ENCODE measurements at places on chromosomes 11 and 22. TPM values are rescaled to one million over a fixed set of nuclear protein-coding genes. Genes with fewer than 3 reads are reported as not detected.

Gene CTSW
- total RNA-seq = not detected

Gene SNX32
- 14.7 TPM for total RNA-seq

Gene FGF4
- total RNA-seq = 0.37 TPM

Gene LMNTD2
- 2.3 TPM for total RNA-seq

Gene NPAS4
- total RNA-seq = 0.78 TPM

Gene DEFB131B
- total RNA-seq = not detected

- H3K4me3 ChIP-seq = no peak overlapping the region
- H3K27me3 ChIP-seq = peaks cover 4% of the 10 kb centered on the region
- no peak for DNase-seq
- H3K4me1 ChIP-seq = peaks cover 4% of the 10 kb centered on the region
- peaks cover 17% of the 10 kb centered on the region for H3K36me3 ChIP-seq
These were observed 12.1 kb downstream of the PLAAT5 start for GRCh38 chr11:63478896-63479295.

DNA sequence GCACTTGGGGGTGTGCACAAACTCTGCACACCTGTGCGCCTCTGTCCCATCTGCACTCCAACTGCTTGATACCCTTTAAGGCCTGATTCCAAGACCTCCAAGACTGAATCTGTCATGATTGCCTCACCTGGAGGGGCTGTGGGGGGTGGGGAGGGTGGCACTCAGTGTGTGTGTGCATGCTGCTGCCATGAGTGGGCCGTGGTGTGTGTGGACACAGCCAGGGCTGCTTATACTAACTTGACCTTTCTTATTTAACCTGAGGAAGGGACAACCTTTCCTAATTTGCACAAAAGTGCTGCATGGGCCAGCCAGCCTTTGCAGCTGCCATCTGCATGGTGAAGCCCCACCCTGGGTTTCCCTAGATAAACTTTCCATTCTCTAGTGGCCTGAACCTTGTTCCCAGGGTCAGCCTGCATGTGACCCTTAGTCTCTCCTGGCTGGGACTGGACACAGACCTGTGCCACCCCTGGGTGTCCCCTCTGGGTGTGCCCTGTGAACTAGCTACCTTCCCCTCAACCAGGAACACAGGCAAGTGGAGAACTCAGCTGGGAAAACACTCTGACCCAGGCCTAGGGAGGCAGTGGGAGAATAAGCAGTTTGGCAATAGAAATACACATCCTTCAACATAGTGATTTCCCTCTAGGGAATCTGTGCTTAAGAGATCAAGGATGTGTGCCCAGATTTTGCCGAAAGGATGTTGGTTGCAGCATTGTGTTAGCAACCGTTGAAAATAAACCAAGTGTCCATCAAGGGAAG, 45.4 kb upstream of the DKK3 start:
- no peaks in the 10 kb centered on the region for H3K27me3 ChIP-seq
- H3K36me3 ChIP-seq = no peaks in the 10 kb centered on the region
- DNase-seq = no peak

GRCh38 chr22:43128928-43129424, 14.2 kb downstream of the MCAT start:
- no peak for DNase-seq
- H3K4me1 ChIP-seq = peaks cover 4% of the 10 kb centered on the region
- peaks cover 9% of the 10 kb centered on the region for H3K27me3 ChIP-seq
- no peaks in the 10 kb centered on the region for H3K36me3 ChIP-seq
- H3K4me3 ChIP-seq = no peak overlapping the region

DNA sequence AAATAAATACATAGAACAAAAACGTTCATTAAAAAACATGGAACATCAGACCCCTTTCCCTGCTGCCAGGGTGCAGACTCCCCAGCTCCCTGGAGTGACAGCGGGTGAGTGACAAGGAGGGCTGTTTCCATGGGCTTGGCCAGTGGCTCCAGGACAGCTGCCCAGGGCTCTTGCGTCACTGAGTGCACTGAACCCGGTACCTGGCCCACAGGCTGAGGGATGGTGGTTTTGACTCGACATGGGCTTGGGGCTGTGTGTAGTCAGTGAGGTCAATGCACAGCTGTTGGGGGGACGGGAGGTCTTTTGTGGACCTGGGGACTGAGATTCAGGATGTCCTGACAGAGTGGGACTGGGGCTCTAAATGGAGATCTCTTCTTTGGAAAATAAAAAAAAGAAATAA, 142.1 kb upstream of the B3GAT1 start:
- DNase-seq = peak; percentile 2
- H3K27ac ChIP-seq = no peak overlapping the region
- H3K4me1 ChIP-seq = no peaks in the 10 kb centered on the region
- no peak overlapping the region for H3K4me3 ChIP-seq

DNA sequence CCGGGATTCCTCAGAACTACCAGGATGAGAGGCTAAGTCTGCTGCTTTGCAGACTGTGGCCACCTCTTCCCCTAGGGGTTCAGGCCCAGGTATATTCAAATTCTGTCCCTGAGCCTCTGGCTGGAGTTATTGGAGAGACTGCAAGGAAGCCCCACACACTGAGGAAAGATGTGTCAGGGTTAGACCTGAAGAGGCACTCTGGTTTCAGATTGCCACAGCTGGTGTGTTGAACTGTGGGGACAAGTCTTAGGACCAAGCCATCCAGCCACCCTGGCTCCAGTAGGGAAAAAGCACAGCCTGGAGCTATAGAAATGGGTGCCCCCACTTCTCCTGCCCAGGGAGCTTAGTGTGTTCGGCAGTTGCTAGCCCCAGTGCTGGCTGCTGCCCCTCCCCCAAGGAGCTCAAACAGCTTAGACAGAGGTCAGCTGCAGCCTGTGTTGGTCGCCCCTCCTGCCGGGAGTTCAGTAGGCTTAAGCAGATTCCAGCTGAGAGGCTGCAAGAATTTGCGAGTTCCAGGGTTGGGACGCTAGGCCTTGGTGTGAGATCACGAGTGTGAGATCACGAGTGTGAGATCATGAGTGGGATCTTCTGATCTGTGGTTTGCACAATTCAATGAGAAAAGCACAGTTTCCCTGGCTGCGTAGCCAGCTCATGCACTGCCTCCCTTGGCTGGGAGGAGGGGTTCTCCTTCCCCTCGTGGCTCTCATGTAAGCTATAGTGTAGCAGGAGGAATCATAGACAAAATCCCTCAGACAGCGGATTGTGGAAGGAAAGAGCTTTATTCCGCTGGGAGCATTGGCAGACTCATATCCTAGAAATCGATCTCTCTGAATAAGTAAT, 552.1 kb upstream of the CHORDC1 start:
- peak; percentile 27 for DNase-seq
- H3K4me3 ChIP-seq = no peak overlapping the region
- H3K27me3 ChIP-seq = peaks cover 2% of the 10 kb centered on the region
- H3K27ac ChIP-seq = peak overlapping the region; percentile 71
- peaks cover 4% of the 10 kb centered on the region for H3K4me1 ChIP-seq

- no peaks in the 10 kb centered on the region for H3K4me1 ChIP-seq
- no peaks in the 10 kb centered on the region for H3K36me3 ChIP-seq
- H3K27ac ChIP-seq = no peak overlapping the region
- DNase-seq = no peak
- peaks cover 20% of the 10 kb centered on the region for H3K27me3 ChIP-seq
These were observed 33.8 kb upstream of the MUC5AC start for GRCh38 chr11:1123970-1124369.

DNA sequence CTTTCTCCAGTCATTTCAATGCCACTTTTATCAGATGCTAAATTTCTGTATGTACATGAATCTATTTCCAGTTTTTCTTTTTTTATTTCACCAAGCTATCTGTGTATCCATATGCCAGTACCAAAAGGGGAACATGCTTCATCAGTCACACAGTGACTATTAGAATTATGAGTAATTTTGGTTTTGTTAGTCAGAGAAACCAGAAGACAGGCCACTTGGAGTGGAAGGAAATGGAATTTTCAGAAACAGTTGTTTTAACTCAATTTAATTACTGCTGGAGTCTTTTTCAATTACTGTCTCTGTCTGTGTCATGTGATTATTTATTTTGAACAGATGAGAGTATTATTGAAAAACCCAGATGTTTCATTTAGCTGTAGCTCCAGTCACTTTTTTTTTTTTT, 84.6 kb upstream of the ANO3 start:
- H3K27me3 ChIP-seq = no peaks in the 10 kb centered on the region
- no peak overlapping the region for H3K4me3 ChIP-seq
- no peaks in the 10 kb centered on the region for H3K4me1 ChIP-seq
- H3K27ac ChIP-seq = no peak overlapping the region

GRCh38 chr11:1384199-1384970, 5.3 kb upstream of the BRSK2 start:
- H3K4me1 ChIP-seq = peaks cover 4% of the 10 kb centered on the region
- no peaks in the 10 kb centered on the region for H3K36me3 ChIP-seq
- no peak overlapping the region for H3K27ac ChIP-seq

- H3K27ac ChIP-seq = peak overlapping the region; percentile 2
- H3K4me3 ChIP-seq = no peak overlapping the region
- H3K36me3 ChIP-seq = peaks cover 16% of the 10 kb centered on the region
- peaks cover 5% of the 10 kb centered on the region for H3K4me1 ChIP-seq
- peaks cover 4% of the 10 kb centered on the region for H3K27me3 ChIP-seq
- DNase-seq = no peak
These were observed 103.4 kb upstream of the NECTIN1 start for GRCh38 chr11:119832202-119832935.

DNA sequence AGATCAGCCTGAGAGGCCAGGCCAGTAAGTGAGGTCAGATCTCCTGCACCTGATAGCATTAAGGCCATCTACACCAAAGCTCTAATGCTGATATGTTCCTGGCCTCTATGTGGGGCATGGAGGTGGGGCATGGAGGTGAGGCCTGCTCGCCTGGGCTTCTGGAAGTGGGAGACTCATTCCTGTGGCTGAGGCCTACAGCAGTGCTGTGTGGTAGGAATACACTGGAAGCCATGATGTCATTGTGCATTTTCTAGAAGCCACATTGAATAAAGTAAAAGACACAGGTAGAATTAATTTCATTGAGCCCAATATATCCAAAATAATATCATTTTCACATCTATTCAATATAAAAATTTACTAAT, 2.7 kb downstream of the PNPLA3 start:
- no peak overlapping the region for H3K4me3 ChIP-seq
- no peaks in the 10 kb centered on the region for H3K36me3 ChIP-seq
- H3K27me3 ChIP-seq = peaks cover 2% of the 10 kb centered on the region
- no peak for DNase-seq
- H3K4me1 ChIP-seq = peaks cover 11% of the 10 kb centered on the region

DNA sequence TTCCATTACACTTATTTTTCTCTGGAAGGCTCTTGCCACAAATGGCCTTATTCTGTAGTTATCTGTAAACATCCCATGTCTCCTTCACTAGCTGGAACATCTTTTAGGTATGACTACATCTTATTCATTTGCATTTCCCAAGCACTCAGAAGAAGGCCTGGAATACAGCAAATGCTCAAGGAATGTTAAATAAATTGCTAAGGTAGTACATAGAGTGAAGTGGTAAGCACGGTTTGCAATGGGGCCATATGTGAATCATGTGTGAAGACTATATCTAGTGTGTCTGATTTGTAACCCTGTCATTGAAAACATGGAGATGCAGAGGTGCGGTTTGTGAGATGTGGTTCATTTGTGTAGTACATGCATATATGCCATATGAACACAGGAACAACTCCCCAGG, 33.5 kb downstream of the GDPD4 start:
- no peak overlapping the region for H3K27ac ChIP-seq
- H3K4me1 ChIP-seq = no peaks in the 10 kb centered on the region
- H3K4me3 ChIP-seq = no peak overlapping the region
- no peaks in the 10 kb centered on the region for H3K27me3 ChIP-seq

GRCh38 chr11:122181372-122181771, 65.4 kb upstream of the BLID start:
- no peaks in the 10 kb centered on the region for H3K4me1 ChIP-seq
- H3K27me3 ChIP-seq = no peaks in the 10 kb centered on the region
- H3K27ac ChIP-seq = no peak overlapping the region

GRCh38 chr11:119537306-119538253, 114.6 kb upstream of the THY1 start:
- DNase-seq = no peak
- H3K36me3 ChIP-seq = peaks cover 5% of the 10 kb centered on the region
- H3K4me1 ChIP-seq = no peaks in the 10 kb centered on the region

GRCh38 chr11:4551346-4551979, 6.5 kb downstream of the OR52M1 start:
- H3K4me3 ChIP-seq = no peak overlapping the region
- no peak overlapping the region for H3K27ac ChIP-seq
- no peak for DNase-seq
- peaks cover 2% of the 10 kb centered on the region for H3K4me1 ChIP-seq
- peaks cover 4% of the 10 kb centered on the region for H3K27me3 ChIP-seq

DNA sequence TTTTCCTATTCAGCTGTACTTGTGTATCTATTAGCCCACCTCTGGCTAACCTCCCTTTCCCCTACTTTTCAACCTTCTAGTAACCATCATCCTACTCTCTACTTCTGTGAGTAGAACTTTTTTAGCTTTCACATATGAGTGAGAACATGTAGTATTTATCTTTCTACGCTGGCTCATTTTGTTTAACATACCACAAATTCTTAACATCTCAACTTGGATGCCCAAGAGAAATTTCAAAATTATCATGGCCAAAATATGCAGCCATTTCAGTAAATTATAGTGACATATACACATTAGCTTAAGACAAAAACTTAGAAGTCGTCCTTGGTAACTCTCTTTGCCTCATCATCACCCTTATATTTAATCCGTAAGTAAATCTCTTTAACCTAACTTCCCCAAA, 34.7 kb downstream of the LUZP2 start:
- DNase-seq = no peak
- no peak overlapping the region for H3K4me3 ChIP-seq
- no peaks in the 10 kb centered on the region for H3K27me3 ChIP-seq

- no peak overlapping the region for H3K27ac ChIP-seq
- no peaks in the 10 kb centered on the region for H3K27me3 ChIP-seq
- no peaks in the 10 kb centered on the region for H3K36me3 ChIP-seq
- DNase-seq = no peak
- H3K4me3 ChIP-seq = no peak overlapping the region
- peaks cover 13% of the 10 kb centered on the region for H3K4me1 ChIP-seq
These were observed 63.5 kb upstream of the FDX1 start for GRCh38 chr11:110366291-110366690.

- DNase-seq = no peak
- no peak overlapping the region for H3K27ac ChIP-seq
- no peaks in the 10 kb centered on the region for H3K36me3 ChIP-seq
These were observed 80.9 kb downstream of the PLEKHA7 start for GRCh38 chr11:16933291-16933690.

- H3K27ac ChIP-seq = no peak overlapping the region
- peaks cover 1% of the 10 kb centered on the region for H3K36me3 ChIP-seq
- peaks cover 29% of the 10 kb centered on the region for H3K4me1 ChIP-seq
- DNase-seq = no peak
- H3K27me3 ChIP-seq = peaks cover 4% of the 10 kb centered on the region
These were observed 243.7 kb downstream of the KIRREL3 start for GRCh38 chr11:126756855-126757254.
